ENCODE measurements at places on chromosomes 12 and 14.

DNA sequence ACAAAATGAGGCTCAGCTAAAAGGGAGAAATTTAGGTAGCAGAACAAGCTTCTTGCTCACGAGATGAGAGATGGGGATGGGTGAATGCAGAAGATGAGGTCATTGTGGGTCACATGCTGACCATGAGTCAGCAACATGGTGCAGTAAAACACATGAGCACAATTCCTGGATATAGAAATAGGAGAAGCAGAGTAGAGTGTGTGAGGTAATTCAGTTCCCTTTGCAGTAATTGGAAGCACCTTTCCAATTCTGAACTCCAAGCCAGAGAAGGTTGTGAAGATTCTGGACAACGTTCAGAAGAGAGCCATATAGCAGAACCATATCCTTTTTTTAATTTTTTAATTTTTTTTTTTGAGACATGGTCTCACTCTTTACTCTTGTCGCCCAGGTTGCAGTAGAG, 62.0 kb upstream of the LMNTD1 start:
- DNase-seq: no peak

DNA sequence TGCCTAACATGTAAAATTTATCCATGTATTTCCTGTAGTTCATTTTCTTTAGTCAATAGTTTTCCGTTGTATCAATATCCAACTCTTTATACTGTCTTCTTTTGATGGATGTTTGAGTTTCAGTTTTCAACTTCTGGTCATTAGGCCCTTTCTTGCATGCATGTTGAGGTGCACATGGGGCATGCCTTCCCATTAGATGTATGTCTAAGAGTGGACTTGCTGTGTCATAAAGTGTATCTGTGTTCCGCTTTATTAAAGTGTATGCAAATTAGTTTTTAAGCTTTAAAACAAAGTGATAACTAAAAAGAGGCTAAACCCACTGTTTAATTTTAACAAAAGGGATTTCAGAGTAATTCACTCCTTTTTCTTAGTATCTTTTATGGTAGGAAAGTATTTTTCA, 441.1 kb downstream of the PCNX1 start:
- DNase-seq: no peak

GRCh38 chr14:76329154-76329928, 46.6 kb upstream of the ESRRB start:
- DNase-seq: no peak

- no peak for DNase-seq
Measured at GRCh38 chr14:86815341-86815740, 1177.6 kb downstream of the GALC start.

DNA sequence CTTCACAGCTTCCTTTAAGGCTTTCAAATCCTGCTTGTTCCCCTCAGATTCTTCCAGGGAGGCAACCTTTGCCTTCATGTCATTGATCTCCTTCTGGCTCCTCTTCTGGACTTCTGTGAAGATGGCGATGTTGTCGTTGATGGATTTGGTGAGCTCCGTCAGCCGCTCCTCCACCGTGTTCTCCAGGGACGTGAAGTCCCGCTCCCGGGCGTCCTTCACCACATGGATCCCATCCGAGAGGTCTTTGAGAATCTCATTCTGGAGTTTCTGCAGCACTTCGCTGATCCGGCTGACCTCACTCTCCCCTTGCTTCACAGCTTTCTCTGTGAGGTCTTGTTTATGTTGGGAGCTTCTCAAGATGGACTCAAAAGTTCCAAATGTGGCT, 7.9 kb downstream of the CKAP4 start:
- DNase-seq: no peak

GRCh38 chr12:68482014-68482413, 128.7 kb upstream of the RAP1B start:
- no peak for DNase-seq

DNA sequence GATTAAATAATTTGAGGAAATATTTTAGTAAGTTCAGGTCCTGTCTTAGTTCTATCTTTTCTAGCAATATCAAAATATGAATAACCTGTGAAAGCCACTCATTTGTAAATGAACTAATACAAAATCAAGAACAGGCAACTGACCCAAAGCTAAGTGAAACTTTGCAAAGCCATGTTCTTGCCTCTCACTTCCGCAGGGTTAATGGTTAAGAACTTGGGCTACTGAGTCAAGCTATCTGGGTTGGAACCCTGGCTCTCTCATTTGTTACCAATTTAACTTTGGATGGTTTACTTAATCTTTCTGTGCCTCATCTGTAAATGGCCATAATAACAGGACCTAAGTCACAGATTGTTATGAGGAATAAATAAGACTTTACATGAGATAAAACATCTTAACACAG, 2.8 kb downstream of the KIF21A start:
- DNase-seq: no peak

DNA sequence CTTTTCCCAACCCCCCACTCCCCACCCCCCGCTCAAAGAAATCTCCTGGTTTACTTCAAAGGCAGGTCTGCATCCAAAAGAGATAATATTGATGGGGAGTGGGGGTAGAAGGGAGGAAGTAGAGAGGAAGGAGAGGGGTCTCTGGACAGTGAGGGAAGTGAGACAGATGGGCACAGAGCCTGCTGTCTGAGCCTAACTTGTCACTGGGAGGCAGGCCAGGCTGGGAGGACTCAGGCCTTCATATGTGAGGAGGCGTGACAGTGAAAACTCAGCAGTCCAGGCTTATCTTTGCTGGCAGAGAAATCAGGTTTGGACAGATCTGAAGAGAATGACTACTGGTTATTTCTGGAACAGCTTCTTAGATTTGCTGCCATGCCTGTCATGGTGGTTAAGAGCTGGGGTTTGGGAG, 192.3 kb downstream of the NUAK1 start:
- DNase-seq: no peak

DNA sequence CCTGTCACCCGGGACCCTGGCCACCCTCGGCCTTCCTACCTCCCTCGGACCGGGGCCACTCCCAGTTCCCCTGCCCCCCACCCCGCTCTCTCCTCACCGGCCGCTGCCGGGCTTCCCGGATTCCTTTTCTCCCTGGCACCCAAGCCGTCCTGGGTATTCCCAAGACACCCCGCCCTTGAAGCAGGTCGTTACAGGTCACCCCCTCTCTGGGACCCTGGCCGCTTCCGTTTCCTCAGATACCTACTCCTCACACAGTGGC, 493 bp downstream of the NUMB start:
- DNase-seq: no peak

GRCh38 chr12:74889563-74890236, 319.9 kb downstream of the KCNC2 start:
- no peak for DNase-seq

- no peak for DNase-seq
Measured at GRCh38 chr12:25979563-25979962, 21.1 kb downstream of the RASSF8 start.

DNA sequence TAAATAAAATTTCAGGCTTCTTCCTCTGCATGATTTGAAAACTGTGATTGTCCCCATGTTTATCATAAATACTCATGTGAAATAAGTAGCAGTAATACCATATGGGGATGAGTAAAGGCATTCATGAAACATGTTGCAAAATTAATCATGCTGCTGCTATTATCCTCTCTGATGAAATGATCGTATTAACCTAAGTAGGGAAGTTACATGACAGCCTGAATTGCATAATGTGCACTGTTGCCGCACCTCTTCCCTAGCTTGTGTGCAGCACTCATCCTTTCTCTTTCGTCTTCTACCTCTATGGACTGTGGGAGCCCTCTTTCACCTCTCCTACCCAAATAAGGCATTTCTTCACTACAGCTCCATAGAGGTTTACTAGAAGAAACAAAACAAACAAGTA, 367.6 kb downstream of the SOX5 start:
- DNase-seq: no peak

- no peak for DNase-seq
Measured at GRCh38 chr14:91363776-91364523, 53.7 kb downstream of the CCDC88C start.

- no peak for DNase-seq
Measured at GRCh38 chr12:21054334-21054733, 76.7 kb upstream of the SLCO1B1 start.

DNA sequence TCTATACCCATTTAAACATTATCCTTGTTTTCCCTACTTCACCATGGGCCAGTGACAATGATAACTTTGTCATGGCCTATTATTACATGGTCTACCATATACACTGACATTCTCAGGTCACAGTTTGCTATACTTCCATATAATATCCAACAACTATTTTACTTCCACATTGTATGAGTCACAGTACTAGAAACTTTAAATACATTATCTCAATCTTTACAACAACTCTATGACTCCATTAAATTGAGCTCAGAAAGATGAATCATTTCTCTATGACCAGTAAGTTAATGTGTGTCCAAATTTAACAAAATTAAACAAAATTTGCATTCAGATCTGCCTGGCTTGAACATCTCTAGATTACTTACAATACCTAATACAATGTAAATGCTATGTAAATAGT, 93.9 kb downstream of the PLEKHG7 start:
- no peak for DNase-seq

GRCh38 chr14:71852181-71852580, 80.0 kb upstream of the RGS6 start:
- no peak for DNase-seq

DNA sequence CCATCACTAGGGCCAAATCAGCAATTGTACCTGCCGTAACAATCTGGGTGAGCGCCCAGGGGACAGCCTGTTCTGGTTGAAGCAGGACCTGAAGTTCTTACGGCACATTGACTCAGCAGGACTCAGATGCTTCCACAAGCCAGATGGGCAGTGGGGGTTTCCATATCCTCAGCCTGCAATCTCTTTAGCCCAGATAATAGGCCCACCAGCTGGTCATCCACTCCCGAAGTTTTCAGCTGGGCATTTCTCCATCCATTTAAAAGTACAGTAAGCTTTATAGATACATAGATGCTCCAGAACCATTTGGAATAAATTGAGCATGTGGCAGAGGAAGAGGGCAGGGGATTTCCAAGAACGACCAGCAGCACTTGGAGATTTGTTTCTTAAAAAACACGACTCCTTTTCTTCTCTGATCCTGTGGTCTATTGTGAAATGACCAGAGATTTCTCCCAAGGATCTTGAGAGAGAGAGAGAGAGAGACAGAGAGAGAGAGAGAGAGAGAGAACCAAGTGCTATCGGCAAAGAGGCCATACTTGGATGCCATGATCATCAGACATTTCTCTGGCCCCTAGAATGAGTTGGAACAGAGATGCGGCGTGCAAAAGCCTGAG, 74.8 kb upstream of the PLXNC1 start:
- DNase-seq: no peak

DNA sequence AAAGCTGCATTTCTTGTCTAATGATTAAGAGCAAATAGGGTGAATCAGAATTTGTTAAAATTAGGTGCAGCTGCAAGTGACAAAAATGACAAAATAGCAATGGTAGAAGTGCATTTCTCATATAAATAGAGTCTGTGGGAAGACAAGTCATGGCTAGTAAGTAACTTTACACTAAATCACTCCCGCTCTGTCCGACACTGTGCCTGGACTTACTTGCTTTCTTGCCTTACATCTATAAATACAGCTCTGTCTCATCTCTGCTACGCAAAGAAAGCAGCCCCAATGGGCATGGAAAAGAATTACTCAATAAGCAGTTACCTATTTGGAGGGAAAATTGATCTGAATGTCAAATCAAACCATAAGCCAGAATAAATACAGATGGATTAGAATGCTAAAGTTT, 245.4 kb upstream of the KRR1 start:
- no peak for DNase-seq

DNA sequence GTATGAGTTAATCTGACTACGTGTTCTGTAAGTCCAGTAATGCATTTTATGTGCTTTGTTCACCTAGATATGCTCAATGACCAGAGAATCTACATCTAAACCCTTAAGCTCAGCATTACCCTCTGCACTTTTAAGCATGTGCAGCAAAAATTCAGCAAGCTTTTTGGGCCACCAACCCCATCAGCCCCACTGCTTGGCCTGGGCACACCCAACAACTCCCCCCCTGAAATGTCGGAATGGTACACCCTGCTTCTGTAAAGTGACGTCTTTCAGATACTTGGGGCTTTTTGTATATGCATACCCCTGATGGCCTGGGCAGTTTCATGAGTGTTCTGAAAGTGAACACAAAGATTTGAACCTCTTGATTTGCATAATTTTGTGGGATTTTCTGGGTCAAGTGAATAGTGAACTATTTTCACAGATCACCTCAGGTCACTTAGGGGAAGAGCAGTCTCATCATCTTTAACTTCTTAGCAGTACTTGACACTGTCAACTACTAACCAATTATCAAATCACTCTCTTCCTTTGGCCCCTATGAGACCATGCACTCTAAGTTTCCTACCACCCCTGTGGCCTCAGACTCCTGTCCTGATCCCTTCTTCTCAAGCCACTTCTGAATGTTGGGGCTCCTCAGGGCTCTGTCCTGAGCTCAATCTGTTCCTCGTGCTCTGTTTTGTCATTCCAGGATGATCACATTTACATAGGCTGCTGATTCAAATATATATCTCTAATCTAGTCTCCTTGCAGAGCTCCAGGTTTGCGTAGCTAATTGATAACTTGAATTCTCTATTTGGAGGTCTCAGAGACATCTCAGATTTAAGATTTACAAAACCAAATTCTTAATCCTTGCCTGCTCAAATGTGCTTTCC, 36.3 kb upstream of the PPM1A start:
- no peak for DNase-seq

DNA sequence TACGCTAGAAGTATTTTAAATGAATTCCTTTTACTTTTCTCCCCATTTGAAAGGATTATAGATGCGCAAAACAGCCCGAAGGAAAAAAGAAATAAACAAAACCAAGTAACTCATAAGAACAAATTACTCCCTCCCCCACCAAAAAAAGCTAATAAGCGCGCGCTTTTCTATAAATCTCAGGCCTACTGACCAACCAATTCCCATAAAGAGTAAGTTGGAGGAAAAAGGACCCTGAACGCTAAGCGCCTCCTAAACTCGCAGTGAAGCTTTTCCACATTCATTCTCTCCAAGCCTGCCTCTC, 588 bp downstream of the MBIP start:
- no peak for DNase-seq

DNA sequence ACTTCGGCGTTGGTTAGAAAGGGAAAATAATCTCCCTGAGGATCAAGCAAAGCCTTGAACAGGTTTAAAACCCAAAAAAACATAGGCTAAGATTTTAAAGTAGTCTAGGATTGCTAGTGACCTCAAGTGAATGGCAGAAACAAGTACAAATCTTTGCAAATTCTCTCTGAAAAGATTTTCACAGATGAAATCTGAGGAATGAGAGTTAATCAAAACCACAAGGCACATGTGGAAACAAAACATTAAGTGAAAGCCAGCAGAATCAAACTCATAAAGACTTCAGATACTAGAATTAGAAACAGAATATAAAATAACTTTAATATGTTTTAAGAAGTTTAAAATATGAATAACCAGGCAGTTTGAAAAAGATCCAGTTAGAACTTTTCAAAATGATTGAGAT, 52.2 kb upstream of the CFL2 start:
- no peak for DNase-seq

DNA sequence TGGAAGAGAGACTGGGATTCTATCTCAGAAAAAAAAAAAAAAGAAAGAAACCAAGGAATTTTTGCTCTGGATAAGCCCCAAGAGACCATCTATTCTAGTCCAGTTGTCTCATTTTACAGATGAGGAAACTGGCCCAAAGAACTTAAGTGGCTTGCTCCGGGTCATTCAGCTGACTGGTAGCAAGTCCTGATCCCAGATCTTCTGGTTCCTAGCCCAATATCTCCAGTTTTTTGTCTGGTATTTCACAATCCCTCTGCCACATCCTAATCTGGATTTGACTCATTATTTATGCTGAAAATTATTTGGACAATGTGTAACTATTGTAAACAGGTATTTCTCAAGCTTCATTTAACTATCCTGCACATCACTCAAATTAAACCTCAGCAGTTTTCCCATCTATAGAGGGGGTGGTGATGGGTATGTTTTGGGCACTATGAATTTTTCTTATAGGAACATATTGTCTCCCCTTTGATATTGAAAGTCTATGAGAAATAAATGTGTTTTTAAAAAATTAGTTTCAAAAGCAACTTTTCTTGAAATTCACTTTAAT, 43.4 kb downstream of the PPP2R5E start:
- DNase-seq: no peak
